ENCODE measurements at places on chromosomes 1 and 21.

GRCh38 chr21:42222386-42222785, 3.4 kb downstream of the ABCG1 start:
- no peak for DNase-seq

DNA sequence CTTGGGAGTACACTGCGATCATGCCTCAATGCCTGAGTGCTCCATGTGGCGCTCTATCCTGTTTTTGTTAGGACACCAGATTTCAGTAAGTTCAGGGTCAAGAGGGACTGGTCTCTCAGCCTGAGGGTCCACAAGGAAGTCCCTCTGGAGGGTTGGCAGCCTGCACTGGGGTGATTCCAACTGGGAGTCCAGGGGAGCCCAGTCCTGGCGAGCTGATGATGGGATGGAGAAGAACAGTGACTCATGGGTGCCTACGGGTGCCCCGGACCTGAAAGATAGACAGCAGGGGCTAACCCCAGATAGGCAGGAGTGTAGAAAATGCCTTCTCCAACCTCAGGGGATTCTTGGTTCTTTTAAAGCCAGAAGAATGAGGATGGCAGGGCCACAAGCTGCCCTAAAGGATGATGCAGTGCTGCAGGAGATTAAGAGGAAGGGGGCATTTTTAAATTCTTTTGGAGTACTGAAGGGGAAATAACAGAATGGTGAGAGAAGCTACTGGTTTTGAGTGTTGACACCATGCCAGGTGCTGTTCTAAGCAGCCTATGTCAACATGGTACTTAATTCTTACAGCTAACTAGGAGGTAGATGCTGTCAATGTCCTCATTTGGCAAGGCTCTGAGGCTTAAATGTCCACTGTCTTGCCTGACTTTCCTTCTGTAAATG, 68.4 kb upstream of the TLR5 start:
- DNase-seq, result no peak

DNA sequence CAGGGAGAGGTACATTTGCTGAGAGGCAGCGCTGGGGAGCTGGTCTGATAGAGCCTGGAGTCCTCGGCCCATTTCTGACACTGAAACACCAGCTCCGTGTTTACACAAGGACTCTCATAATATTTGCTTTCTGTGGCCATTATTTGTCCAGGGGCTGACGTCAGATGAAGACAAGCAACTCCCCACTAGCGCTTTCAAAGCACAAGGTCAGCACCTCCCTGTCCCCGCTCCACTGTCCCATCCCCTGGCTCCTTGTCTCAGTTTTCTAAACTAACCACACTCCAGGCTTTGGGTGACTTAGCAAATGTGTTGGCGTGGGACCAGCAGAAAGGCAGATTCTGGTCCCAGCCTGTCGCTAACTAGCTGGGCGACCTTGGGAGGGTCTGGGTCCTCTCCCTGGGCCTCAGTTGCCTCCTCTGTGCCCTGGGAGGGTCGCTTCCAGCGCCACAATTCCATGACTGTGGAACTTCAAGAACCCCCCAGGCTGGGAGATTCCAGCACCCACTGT, 37.4 kb upstream of the ZBTB40 start:
- no peak for DNase-seq

- DNase-seq, result no peak
Observed at GRCh38 chr1:77797991-77798390, 18.5 kb downstream of the MIGA1 start.

GRCh38 chr21:45303751-45304475, 16.2 kb upstream of the POFUT2 start:
- no peak for DNase-seq

- DNase-seq, result no peak
Observed at GRCh38 chr1:10890491-10891071, 94.1 kb upstream of the CASZ1 start.

DNA sequence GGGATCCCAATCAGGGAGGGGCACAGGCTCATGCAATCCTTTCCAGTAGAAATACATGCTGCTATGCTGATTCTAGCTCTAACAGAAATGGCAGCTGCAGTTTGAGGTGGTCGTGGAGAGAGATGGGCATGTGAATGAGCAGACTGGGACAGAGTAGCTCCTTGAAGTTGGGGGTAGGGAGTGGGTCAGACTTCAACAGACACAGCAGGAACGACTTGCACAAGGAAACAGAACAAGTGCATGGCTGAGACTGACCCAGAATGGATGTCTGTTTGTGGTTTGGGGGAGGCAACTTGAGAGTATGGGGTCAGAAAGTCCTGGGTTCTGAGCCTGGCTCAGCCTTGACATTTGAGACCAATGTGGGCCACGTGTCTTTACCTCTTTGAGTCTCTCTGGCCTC, 25.1 kb upstream of the TRABD2B start:
- no peak for DNase-seq

- DNase-seq, result no peak
Observed at GRCh38 chr1:76625886-76626678, 241.2 kb upstream of the ST6GALNAC5 start.

- DNase-seq, result no peak
Observed at GRCh38 chr1:174090471-174090870, 68.3 kb upstream of the RC3H1 start.

DNA sequence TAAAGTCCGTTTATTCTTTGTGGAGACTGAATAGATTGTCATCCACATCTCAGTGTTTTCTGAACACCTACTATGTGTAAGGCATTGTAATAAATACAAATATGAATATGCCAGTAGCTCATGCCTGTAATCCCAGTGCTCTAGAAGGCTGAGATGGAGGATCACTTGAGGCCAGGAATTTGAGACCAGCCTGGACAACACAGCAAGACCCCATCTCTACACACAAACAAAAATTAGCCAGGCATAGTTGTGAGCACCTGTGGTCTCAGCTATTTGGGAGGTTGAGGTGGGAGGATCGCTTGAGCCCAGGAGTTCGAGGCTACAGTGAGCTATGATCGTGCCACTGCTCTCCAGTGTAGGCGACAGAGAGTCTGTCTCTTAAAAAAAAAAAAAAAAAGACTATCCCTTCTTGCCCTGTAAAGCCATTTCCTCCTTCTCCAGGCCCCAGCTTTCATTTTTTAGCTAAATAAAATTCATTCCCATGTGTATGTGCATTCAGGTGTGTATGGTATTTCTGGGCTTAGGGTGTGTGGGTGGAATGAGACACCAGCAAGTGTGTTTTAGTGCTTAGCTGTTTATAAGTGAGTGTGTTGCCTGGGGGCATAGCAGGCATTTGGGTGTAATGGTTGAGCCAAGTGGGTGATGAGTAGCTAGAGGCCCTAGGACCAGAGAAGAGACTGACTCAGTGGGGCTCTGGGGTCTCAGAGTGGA, 7.8 kb downstream of the CELSR2 start:
- DNase-seq, result no peak

- DNase-seq, result no peak
Observed at GRCh38 chr1:116664366-116664977, 3.1 kb downstream of the IGSF3 start.

GRCh38 chr1:109923946-109924275, 13.3 kb downstream of the CSF1 start:
- DNase-seq, result no peak

DNA sequence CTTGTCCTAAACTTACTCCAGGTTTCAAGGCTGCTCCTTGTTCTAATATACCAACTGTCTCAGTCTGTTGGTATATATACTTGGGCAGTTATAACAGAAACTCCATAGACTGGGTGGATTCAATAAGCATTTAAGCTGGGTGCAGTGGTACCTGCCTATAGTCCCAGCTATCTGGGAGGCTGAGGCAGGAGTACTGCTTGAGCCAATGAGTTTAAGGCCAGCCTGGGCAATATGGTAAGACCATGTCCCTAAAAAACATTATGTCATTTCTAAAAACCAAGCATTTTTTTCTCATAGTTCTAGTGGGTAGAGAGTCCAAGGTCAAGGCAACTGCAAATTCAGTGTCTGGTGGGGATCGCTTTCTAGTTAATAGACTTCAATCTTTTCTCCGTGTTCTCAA, 17.4 kb upstream of the CR1L start:
- DNase-seq, result no peak

DNA sequence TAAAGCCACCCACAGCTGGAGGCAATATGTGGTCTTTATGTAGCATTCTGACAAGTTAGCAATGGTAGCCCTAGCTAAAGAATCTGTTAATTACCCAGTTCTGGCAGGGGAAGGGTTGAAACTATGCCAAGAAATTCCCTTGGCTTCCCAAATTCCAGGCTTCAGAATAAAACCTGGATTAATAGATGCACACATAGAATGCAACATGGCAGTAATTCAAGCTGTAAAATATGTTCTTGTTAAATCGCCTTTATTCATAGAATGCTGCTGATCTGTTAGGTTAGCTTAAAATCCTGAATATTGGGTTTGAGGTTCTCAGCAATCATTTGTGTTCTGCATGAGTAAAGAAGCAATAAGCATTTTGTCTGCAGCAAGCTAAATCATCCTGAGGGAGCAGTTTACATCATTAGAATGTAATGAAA, 80.1 kb downstream of the ZNF326 start:
- no peak for DNase-seq

- no peak for DNase-seq
Observed at GRCh38 chr1:41591891-41592290, 107.4 kb upstream of the EDN2 start.

DNA sequence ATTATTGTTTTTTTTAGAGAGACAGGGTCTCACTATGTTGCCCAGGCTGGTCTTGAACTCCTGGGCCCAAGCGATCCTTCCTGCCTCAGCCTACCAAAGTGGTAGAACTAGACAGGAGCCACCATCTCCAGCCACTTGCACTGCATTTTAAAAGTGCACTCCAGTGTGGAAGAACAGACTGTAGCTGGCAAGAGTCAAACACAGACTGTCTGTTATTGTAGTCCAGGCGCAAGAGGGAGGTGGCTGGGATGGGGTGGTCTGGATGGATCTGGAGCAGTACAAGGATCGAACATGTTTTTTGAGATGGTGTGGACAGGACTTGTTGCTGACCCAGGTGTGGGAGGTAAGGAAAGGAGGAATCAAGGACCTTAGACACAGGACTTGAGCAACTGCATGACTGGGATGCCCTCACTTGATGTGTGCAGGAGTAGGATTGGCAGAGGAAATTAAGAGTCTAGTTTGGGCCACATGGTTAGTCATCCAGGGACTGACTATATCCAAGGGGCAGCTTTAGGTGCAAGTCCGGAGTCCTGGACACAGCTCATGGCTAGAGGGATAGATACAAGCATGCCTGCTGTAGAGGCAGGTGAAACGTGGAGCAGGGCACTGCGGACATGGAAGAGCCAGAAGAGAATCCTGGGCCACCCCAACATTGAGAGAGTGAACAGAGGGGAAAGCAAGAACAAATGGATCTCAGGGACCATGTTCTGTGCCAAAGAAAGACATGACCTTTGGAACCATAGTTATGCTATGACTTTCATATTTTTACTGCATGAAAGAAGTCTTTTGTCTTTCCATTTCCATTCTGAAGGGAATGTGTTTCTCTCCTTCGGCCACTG, 42.0 kb downstream of the ELK4 start:
- DNase-seq, result no peak

- peak; percentile 53 for DNase-seq
Observed at GRCh38 chr1:75723989-75724471, 479 bp upstream of the ACADM start.

GRCh38 chr1:31435471-31436409, 22.7 kb downstream of the SERINC2 start:
- DNase-seq, result no peak

DNA sequence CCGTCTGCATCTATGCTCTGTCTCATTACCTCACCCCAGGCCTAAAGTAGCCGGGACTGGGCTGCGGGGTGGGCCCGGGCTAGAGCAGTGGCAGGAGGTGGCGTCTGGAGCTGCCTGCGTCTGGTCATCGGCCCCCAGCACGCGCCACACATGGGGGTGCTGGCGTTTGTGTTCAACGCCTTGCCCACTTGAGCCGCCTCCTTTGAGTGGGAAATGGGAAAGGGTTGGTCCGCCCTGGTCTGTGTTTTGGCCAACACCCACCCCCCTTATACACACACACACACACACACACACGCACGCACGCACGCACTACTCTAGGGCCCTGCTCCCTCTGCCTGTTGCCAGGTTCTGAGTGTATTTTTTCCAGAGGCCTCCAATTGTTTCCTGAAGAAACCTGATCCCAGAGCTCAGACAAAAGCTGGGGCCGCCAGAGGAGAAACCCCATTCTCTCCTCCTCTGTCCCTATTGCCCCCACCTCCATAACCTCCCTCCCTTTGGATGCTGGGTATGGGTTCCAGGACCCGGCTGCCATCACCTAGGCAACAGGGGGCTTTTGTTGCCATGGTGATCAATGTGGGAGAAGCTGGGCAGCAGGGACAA, 10.1 kb downstream of the VANGL2 start:
- DNase-seq, result no peak

DNA sequence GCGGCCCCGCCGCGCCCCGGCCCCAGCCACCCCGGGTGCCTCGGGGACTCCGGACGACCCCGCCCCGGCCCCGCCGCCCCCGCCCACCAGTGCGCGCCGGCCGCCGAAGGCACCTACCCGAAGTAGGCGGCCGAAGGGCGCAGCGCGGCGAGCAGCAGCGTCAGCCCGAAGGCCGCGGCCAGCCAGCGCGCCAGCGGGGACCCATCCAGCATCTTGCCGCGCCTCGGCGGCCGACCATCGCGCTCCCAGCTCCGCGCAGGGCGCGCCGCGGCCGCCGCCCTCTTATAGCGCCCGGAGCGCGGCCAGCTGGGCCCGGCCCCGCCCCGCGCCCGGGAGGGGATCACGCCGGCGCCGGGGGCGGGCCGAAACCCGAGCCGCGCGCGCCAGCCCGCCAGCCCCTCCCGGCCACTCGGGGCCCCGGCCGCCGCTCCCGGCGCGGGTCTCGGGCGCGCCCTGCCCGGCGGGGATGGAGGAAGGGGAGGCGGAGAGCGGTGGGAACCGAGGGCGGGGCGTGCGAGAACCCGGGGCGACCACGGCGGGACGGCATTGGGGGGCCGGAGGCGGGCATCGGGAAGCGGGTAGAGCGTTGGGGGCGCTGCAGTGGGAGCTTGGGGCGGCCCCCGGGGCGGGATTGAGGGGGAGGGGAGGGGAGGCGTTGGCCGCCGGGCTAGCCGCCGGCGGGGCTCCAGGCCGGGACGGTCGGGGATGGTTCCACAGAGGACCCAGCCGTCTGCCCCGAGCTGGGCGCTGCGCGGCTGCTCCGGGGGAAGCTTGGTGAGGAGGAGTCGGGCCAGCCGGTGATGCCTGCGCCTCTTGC, at the start of gene WNT9A:
Gene WNT9A, minus strand, starts transcription at position 257 of the 817 bp plus-strand sequence. Its CDS starts 45 bp downstream, at position 212.
- DNase-seq, result no peak

DNA sequence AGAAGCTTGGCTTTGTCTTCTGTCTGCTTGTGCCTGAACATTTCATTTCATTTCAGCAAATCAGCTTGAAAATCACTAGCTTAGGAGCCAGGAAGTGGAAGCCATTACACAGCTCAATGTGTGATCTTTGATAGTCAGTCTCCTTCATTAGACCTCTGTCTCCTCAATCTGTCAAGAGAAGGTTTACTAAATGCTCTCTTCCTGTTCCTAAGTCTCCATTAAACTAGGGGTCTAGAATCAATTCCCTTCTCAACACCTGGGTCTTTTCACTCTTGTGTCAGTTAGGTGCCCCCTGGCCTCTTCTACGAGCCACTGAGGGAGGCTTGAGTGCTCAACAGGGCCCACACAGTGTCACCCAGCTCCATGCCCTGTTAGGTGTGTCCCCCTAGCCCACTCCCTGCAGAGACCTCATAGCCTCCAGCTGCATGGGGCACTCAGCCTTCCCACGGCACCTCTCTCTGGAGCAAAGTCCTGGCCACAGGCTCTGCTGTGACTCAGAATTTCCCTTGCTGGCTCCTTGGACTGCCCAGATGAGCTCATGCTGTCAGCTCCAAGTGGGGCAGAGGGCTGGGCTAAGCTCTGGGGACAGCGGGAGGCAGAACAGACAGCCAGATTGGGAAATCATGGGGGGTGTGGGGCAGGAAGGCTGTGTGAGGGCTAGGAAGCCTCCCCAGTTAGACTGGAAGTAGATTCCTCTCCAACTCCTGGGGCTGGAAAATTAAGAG, 115.7 kb upstream of the IPO9 start:
- no peak for DNase-seq

- DNase-seq, result no peak
Observed at GRCh38 chr1:4171480-4172450, 271.7 kb upstream of the C1orf174 start.

- DNase-seq, result no peak
Observed at GRCh38 chr1:203364094-203364801, 13.3 kb upstream of the FMOD start.

Measured in stimulated activated CD4-positive, alpha-beta T cell treated with anti-CD3 and anti-CD28 coated beads, Interleukin-1b, Interleukin-23, amount 100 ng/mL, for 4 hours (primary cell).